Activated naive CD4-positive, alpha-beta T cell treated with anti-CD3 and anti-CD28 coated beads, Interleukin-2, amount 10 ng/mL, durations not matched to agents 7 days and 5 days (primary cell): ENCODE measurements at places on chromosomes 12 and 14.

- no peak for DNase-seq
Measured at GRCh38 chr12:92028441-92028709, 117.3 kb downstream of the BTG1 start.

DNA sequence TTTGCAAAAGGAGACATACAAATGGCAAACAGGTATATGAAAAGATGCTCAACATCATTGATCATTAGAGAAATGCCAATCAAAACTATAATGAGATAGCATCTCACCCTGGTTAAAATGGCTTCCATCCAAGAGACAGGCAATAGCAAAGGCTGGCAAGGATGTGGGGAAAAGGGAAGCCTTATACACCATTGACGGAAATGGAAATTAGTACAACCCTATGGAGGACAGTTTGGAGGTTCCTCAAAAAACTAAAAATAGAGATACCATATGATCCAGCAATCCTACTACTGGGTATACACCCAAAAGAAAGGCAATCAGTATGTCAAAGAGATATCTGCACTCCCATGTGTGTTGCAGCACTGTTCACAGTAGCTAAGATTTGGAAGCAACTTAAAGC, 17.3 kb upstream of the CKAP4 start:
- DNase-seq, result no peak

GRCh38 chr14:106850913-106851825, 1324.8 kb downstream of the TMEM121 start:
- DNase-seq, result no peak

- no peak for DNase-seq
Measured at GRCh38 chr14:86596024-86596423, 1066.1 kb downstream of the FLRT2 start.

DNA sequence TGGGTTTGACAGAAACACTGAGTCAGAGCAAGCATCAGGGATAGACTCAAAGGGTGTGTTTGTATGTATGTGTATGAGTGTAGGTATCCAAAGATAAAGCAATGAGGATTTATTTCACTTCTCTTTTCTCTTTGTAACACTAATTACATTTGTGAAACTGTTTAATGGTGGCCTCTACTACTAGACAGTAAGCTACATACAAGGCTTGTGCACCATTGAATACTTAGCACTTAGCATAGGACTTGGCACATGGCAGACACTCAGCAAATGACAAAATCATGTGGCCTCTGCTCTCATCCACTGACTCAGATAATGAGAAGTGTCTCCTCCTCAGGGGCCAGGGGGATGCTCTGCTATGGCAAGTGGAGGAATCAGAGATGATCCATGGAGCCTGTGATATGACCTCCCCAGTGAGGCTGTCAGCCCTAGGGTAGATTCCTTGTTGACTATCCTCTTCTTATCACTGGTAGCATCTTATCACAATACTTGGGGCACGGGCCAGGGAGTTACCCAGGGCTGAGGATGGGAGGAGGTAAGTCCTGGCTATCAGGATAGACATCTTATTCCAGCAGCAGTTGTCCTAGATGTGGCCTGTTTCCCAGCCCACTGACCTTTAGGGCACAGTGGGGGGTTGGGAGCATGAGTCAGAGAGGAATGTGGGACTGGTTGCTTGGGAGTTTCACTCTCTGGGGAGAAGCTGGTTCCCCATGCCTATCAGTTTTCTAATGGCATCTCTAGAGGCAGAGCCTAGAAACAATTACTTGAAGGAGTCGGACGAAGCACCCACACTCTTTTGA, 71.2 kb upstream of the HOXC13 start:
- DNase-seq, result no peak
